HuH-7 (cell line): ENCODE measurements at places on chromosomes 3 and 15.

DNA sequence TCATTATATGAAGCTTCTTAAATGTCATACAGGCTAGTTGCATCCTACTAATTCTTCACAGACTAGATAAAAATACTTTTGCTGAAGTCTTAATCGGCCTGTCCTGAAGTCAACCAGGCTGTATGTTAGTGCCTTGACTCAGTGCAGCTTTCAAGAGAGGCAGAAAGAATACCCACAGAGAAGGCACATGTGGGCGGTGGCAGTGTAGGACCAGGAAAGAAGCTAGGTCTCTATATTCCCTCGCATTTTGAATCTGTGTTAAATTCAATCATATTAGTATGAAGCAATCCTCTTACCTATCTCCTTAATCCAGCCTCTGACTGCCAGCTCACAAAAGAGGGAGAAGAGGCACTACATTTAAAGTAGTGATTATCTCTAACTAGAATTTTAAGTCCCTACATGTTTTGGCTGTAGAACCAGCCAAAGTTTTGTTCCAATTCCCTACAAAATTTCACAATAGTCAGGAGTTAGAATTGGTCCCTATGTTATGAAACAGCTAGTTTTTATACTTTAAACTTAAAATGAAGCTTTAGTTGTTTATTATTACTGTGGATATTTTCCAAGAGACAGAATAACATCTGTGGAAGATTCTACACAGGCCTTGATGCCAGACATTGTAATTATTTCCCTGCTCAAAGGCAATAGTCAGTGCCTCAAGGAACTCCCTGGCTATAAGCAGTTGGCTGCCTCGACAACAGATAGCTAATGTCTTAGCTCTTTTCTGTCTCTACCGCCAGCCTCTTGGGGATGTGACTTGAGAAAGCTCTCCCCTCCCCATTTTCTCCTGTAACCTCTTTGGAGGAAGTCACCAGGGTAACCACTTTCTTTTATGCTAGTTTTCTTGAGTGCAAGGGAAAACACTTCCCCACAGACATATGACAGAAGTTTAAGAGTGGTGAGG is 31.9 kb downstream of the CRTC3 start:
- no peak for DNase-seq

GRCh38 chr15:59203657-59204056 is 3.0 kb upstream of the LDHAL6B start:
- DNase-seq, result no peak

DNA sequence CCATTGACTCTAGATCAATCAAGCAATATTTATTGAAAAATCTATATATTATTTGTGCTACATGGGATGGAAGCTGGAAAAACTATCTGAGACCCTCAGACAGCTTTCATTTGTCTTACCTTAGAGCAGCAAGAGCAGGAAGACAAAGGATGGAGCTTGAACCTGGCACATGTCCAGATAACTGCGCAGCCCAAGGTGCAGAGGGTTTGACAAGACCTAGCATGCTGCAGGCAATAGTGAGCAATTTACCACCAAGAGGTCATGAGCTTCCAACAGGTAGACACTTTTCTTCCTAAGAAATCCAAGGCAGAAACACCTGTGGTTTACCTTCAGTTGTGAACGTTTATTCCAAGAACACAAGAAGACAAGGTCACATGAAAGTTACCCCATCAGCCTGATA is 214.7 kb upstream of the NECTIN3 start:
- DNase-seq, result no peak

DNA sequence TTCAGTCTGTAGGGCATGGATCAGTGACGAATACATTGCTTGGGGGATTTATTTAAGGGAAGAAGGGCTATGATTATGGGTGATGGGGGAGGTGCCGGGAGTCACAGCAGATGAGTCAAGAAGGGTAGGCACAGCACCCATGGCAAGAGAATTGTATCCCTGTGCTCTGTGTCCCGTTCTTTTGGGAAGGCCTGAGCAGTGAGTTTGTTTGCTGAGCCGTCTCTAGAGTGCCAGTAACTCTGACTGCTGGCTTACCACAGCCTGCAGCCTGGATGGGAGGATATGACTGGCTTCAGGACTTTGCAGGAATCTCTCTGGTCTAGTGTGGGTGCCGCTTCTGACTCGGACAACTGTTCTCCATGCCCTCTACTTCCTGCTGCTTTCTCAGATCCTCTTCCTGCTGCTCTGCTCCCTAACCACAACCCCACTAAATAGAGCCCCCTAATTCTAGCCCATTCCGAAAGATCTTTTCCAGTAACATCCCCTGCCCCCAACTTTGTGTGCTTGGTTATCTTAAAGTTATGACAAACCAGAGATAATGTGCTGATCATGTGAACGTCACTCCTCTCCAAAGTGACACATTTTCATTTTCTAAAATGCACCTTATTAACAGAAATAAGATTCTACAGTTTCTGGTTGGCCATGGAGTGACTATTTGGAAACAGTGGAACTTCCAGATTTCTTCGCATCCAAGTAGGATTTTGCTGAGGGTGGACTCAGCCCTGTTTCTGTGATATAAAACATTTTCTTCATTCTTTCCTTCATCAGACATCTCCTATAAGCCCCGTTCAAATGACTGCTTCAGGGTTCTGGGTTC is 239.0 kb downstream of the SLCO3A1 start:
- no peak for DNase-seq

DNA sequence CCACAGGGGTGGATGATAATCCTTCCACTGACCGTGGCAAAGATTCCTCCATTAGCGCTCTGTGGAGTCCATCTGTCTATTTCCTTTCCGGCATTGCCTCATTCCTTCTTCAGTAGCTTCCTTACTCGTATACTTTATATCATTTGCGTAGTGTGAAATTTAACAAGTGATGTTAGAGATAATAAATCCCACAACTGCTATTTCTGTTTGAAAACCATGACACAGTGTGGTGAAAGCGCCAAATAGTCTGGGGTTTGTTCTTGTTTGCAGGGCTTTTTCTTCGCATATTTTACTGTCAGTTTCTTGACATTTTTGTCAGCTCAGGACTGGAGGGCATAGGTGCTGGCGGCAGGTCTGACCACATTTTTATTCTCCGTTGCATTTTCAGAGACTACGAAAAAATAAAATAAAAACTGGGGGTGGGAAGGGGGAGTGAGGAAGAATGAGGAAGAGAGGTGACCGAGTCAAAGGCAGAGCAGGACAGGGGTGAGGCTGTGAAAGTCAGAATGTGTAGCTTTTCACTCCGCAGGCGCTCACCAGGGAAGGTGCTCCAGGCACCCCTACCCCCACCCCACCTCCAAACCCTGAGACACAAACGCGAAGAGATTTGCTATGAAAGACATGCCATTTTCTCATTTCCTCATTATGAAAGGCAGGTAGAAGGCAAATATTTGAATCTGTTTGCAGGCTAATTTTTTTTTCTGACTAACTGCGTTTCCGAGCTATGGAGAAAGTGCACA is 965.0 kb downstream of the MCTP2 start:
- DNase-seq, result no peak

DNA sequence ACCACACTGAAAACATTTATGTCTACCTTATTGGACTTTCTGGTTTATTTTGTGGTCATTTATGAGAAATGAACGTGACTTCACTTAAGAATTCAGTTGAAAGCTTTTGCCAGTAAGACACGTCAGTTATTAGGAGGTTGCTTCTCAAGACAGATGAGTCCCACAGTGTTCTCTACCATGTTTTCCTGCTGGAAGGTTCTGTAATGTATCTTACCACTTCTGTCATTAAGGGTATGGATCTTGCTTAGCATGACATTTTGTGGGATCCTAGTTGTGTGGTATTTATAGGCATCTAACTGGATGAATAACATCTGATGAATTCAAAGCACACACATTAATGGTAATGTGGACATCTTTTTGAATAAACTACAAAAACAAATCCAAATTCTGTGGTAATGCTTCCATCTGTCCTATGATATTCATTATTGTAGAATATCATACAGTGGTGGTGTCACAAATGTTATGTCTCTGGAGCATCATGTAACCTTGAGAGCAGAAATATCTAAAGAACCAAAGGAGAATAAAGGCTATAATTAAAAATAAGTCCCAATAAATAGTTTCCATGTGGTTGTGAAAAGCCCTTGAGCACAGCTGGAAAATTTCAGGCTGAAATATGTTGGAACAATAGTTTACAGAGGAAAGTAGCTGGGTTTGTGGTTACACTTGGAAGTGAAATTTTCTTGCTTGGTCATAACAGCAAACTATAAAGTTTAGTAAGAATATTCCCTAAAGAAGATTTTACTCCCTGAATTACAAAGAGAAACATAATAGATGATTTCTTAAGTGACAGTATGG is 61.5 kb downstream of the C3orf38 start:
- DNase-seq, result no peak

DNA sequence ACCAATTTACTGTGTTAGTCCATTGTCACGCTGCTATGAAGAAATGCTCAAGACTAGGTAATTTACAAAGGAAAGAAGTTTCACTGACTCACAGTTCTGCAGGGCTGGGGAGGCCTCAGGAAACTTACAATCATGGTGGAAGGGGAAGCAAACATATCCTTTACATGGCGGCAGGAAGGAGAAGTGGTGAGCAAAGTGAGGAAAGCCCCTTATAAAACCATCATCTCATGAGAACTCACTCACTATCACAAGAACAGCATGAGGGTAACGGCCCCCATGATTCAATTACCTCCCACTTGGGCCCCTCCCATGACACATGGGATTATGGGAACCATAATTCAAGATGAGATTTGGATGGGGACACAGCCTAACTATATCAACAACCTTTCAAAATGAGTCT is 20.2 kb downstream of the USF3 start:
- no peak for DNase-seq

DNA sequence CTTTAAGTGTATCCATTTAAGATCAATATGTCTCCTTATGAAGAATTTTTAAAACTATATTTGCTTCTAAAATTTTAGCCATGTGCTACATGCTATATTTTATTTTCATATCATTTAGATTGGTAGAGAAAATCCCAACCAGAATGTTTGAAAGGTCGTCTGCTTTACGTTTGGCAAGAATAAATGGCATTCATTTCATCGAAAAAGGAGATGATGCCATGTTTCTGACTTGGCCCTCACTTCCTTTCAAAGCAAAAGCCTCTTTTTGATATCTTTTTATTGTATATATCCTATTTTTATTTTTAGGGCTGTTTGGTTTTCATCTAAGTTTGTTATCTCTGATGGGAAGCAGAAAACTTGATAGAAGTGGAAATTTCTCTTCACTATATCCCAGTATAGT is 176.2 kb downstream of the PLCL2 start:
- DNase-seq, result no peak

DNA sequence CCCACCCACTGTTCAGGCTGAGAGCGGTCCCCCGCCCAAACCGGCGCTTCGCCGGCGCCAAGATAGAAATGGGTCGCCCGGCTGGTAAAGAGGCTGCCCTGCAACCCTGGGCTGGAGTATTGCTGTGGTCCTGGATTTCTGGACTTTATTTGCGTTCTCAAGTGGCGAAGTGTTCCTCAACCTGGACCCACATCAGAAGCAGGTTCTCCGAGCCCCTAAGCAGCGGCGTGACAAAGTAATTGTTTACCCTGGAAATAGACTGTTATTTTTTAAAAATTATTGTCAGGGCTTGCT is 481 bp upstream of the DYNC1LI1 start:
- DNase-seq, result no peak

GRCh38 chr3:49791571-49791970 is 5.2 kb upstream of the IP6K1 start:
- DNase-seq, result no peak

DNA sequence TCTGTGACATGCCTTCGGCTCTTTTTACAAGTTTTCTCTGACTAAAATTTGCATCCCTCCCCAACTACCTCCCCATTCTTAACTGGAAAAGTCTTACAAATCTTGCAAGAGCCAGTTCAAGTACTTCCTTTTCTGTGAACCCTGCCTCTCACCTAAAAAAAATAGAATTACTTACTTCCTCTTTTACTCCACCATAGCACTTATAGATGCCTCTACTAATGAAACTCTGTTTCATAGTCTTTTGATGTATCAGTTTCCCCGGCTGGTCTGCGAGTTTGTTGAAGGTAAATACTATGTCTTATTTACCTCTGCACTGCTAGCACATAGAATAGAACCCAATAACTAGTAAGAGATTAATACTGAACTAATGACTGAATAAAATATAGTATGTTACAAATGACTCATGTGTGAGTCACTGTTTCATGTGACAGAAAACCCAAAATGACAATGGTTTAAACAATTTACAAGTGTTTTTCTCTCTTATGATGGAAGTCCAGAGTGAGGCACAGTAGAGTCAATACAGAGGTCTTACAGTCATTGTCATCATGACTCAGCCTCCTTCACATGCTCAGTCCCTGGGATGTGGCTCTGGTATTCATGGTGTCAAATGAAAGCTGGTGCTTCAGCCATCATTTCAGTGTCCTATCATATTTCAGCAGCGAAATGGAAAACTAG is 393.5 kb downstream of the RSL24D1 start:
- no peak for DNase-seq

DNA sequence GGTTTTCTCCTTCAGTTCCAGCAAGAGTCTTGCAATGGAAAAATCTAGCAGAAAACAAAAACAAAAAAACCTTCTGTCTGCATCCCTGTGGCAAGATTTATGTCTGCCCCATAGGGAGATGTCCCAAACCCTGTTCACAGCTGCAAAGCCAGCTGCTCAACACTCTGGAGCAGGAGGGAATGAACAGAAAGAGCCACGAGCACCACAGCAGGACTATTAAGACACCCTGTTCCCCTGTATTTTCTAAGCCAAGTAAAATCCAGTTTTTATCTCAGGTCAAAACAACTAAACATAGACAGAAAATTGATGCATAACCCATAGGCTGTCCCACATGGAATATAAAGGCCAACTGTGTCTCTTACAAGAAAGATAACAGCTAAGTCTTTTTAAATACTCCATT is 357.9 kb downstream of the LSAMP start:
- DNase-seq, result no peak

DNA sequence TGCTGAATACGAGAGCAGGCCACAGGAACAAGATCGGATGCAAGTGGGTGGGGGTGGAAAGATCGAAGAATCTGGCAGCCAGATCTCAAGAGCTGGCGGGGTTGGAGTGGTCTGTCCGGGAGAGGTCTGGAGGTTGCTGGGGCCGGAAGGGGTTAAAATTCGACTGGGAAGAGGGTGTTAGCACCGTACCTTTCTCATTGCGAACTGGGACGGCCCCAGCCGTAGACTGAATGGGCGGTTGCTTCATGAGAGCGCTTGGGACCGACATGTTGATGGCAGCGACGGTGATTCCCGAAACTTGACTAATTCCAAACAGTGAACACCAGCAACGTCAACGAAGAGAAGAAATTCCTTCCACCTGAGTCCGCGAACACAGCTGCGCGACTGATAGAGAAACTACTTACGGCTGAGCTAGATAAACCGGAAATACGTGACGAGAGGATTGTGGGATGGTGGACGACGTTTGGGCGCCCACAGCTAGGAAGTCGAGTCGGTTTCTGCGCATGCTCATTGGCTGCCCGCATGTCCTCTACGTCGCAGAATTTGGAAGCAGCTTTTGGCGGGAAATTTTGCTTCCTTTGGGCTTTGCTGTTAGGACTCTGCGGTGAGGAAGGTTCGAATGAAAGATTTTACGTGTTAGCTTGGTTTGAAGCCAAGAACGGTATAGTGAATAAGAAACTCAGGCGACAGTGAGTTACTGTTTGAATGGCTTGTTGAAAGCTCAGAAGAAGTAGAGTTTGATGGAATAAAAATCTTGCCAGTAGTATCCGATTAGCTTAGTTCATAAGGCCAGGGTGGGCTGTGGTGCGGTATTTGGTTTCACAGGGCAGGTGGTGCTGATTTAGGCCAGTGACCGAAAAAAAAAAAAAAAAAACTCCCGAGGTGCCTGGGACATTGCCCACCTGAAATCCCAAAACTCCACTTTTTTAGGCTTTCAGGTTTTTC is at the start of gene MFAP1:
Gene MFAP1 (minus strand): TSS at position 389 of the 945 bp plus-strand sequence. CDS start 121 bp downstream, at position 268.
- peak; percentile 87 for DNase-seq
